Cardiac muscle cell (in vitro differentiated cells and primary cell): ENCODE measurements at places on chromosomes 6 and 20. TPM values are rescaled to one million over a fixed set of nuclear protein-coding genes. Genes with fewer than 3 reads are reported as not detected.

GRM4 gene
- 0.22 and 0.31 TPM in 2 replicates for polyA plus RNA-seq

MMUT gene
- 31.7 and 32.8 TPM in 2 replicates for polyA plus RNA-seq

BPIFB4 gene
- polyA plus RNA-seq = not detected in 2 replicates

FOXC1 gene
- 1.8 and 2.5 TPM in 2 replicates for polyA plus RNA-seq

FNDC11 gene
- 0.09 and 2.9 TPM in 2 replicates for polyA plus RNA-seq

TFEB gene
- 34.0 and 57.8 TPM in 2 replicates for polyA plus RNA-seq

VPS16 gene
- 44.5 and 60.4 TPM in 2 replicates for polyA plus RNA-seq

C6orf52 gene
- 3.6 and 7.2 TPM in 2 replicates for polyA plus RNA-seq

COL21A1 gene
- 0.81 and 0.83 TPM in 2 replicates for polyA plus RNA-seq

EXOC2 gene
- polyA plus RNA-seq = 28.9 and 30.5 TPM in 2 replicates

OR2H1 gene
- not detected in 2 replicates for polyA plus RNA-seq

ADTRP gene
- not detected in 2 replicates for polyA plus RNA-seq

RAET1L gene
- polyA plus RNA-seq = not detected in 2 replicates

RAB23 gene
- polyA plus RNA-seq = 14.7 and 21.3 TPM in 2 replicates

MUCL3 gene
- 0.12 TPM in 1 of 2 replicates, not detected in the other for polyA plus RNA-seq

SCUBE3 gene
- 78.2 and 81.8 TPM in 2 replicates for polyA plus RNA-seq

DLK2 gene
- polyA plus RNA-seq = 4.6 and 5.0 TPM in 2 replicates

DZANK1 gene
- 2.4 and 2.7 TPM in 2 replicates for polyA plus RNA-seq

GSTA5 gene
- not detected in 2 replicates for polyA plus RNA-seq

BIRC7 gene
- not detected in 2 replicates for polyA plus RNA-seq

TFAP2B gene
- polyA plus RNA-seq = not detected in 2 replicates

WFDC12 gene
- not detected in 2 replicates for polyA plus RNA-seq

LRRC73 gene
- polyA plus RNA-seq = 2.9 and 4.6 TPM in 2 replicates

CLPSL2 gene
- polyA plus RNA-seq = 1.2 TPM in 1 of 2 replicates, not detected in the other

PTCHD4 gene
- 2.1 and 2.5 TPM in 2 replicates for polyA plus RNA-seq

CNR1 gene
- polyA plus RNA-seq = 0.69 and 0.97 TPM in 2 replicates

MDFI gene
- polyA plus RNA-seq = 27.5 and 27.9 TPM in 2 replicates

BEND6 gene
- 0.65 and 0.84 TPM in 2 replicates for polyA plus RNA-seq

EEF1A1 gene
- polyA plus RNA-seq = 2,527 and 3,279 TPM in 2 replicates

WDR46 gene
- 46.3 and 70.4 TPM in 2 replicates for polyA plus RNA-seq

GTF2H4 gene
- 18.0 and 20.7 TPM in 2 replicates for polyA plus RNA-seq

THBS2 gene
- 0.10 and 0.19 TPM in 2 replicates for polyA plus RNA-seq

PHACTR1 gene
- polyA plus RNA-seq = 11.2 and 20.4 TPM in 2 replicates
